ENCODE measurements at places on chromosomes 5 and 9.

GRCh38 chr5:151253605-151253950, 593 bp downstream of the GM2A start:
- DNase-seq = no peak

DNA sequence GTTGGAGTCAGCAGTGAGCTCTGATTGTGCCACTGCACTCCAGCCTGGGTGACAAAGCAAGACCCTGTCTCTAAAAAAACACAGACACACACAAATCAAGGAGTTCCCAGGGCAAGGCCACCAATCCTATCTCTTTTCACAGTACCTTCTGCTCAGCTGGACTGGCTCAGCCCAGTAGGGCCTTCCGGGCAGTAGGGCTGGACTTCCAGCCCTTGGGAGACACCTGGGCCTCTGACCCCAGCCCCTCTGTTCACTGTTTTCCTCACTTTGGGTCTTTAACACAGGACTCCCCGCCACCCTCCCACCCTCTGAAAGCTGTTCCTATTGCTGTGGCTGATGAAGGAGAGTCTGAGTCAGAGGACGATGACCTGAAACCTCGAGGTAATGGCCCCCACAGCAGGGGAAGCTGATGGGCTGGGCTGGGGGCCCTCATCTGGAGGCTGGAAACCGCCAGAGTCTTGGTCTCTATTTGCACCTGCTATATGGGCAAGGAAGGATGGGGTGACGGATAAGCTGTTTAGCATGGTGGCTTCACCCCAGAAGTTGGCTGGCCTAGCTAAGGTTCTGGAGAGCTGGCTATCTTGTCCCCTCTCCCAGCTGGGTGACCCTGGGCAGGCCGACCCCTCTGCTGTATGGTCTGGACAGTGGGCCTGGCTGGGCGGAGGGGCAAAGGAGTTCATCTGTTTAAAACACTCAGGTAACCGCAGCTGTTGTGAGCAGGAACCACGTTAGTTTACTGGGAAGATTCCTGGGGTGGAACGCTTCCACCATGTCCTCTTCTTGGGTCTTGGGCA, 25.6 kb downstream of the USP20 start:
- no peak for DNase-seq

GRCh38 chr5:72266862-72267261, 53.2 kb downstream of the MRPS27 start:
- no peak for DNase-seq

DNA sequence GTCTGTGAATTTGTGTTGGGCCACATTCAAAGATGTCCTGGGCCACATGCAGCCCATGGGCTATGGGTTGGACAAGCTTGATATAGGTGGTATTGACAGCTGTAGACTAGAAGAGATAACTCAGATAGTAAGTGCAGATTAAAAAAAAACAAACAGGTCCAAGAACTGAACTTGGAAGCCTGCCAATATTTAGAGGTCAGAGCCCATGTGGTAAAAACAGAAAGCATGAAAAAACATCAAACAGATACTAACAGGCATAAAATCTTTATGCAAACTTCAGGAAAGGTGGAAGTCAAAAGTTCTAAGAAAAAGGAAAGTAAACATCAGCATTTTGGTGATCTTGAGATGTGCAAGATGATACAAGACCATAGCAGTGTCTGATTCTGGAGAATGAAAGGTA, 155.1 kb upstream of the NR4A3 start:
- no peak for DNase-seq

DNA sequence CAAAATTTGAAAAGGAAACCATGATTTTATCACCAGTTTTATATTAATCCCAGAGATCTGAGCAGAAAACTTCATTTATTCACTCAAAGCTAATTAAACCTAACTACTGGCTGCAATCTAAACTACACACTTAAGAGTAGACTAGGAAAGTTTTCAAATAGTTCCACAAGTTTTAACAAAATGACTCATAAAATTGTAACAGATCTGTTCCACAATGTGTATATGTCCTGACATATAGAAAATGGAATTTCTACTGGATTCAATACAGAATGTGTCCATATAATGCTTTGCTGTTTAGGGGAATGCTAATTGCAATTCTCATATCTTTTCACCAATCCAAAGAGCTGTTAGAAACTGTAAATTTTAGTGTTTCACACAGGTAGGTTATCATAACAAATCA, 40.3 kb upstream of the ADAMTSL1 start:
- DNase-seq = no peak

- no peak for DNase-seq
These were observed 11.9 kb upstream of the GM2A start for GRCh38 chr5:151240924-151241635.

DNA sequence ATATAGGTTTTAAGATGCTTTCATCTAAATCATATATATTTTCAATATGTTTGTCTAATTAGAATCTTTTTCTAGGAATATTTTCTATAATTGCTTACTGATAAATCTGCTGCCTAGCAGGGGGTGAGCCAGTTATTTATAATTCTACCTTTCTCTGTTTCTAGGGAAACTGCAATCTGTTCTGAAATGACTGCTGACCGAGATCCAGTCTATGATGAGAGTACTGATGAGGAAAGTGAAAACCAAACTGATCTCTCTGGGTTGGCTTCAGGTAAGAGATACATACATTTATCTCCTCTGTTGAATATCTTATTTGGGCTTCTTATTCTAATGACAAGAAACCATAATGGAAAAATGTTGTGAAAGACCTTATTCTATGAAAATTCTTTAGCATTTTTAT, 127.3 kb downstream of the XRCC4 start:
- no peak for DNase-seq

- no peak for DNase-seq
These were observed 75.4 kb downstream of the NUDT12 start for GRCh38 chr5:103487218-103487617.

DNA sequence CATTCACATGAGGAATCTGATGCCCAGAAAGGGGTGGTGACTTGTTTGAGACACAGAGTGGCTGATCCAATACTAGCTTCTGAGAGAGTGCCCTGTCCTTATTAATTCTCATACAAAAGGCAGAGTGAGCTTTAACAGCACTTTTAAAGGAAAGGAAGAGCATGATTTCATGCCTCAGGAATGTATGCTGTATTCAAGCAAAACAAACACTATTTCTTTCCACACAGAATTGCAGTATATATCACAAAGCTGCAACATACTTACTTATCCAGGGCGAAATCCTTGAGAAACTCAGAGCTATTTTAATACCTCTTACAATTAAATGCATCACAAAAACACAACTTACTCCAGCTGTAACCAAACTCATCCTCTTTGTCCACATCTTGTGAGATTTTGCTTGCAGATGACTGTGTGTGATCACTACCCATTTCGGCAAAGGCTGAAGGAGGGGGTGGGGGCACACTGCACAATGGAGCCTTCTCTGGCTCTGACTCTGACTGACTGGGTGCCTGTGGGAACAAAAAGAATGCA, 139.8 kb downstream of the MPDZ start:
- peak; percentile 46 for DNase-seq

GRCh38 chr9:6656614-6657300, 11.2 kb upstream of the GLDC start:
- DNase-seq = no peak

GRCh38 chr5:147551677-147552076, 41.8 kb upstream of the DPYSL3 start:
- DNase-seq = no peak

DNA sequence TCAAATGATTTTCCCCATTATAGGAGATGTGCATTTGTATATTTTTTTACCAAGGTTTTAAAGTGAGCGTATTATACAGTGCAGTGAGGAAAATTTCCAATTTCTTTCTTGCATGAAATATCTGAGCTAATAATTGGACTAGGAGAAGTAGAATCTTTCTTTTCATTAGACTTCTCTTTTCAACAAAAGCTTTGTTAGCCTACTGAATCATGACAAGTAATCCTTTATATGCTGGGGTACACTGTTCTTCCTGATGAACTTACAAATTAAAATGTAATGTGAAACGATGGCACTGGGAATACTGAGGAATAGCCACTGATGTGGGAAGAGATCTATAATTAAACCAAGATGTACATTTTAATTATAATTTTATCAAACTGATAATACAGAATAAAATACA, 829.6 kb downstream of the PTPRD start:
- no peak for DNase-seq

DNA sequence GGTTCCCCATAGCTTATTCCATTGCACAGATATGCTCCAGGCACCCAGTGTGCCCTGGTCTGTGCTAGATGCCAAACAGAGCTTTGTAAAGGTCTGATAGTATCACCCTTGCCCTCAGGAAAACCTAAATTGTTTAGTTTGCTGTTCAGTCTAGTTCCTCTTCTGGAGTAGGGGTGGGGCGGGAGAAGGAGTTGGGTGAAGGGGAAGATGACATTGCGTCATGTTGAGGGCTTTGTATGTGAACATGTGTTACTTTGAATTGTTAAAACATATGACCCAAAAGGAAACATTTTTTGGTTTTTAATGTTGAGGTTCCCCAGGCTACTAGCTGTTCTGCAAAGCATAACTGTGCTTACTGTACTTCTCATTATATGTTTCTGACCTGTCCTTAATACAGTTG, 40.6 kb downstream of the HACD4 start:
- DNase-seq = no peak

DNA sequence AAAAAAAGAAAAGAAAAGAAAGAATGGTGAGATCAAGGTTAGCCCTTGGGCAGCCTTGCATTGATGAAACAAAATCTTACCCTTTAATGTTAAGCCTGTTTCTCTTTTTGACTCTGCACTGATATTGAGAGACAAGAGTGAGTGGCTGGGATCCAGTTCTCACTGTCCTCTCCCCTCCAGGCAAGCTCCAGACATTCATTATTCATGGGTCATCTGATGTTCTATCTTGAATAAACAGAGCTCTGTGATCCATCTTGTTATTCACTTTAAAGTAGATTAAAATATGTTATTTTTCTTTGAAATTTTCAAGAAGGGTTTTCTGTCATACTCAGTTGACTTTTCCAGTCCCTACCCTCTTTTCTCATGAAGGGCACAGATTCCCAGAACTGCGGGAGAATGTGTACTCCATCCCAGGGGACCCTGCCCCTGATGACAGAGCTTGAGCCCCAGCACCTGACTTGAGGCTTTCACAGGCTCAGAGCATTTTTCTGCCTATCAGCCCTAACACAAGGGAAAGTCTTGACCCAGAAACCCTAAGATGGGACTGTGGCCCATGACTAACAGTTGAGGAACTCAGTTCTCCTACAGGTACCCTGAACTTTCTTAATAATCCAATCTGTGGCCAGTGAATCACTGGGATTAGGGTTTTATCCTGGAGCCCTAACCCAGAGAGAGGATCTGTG, 24.1 kb downstream of the ACTL7B start:
- DNase-seq = no peak

DNA sequence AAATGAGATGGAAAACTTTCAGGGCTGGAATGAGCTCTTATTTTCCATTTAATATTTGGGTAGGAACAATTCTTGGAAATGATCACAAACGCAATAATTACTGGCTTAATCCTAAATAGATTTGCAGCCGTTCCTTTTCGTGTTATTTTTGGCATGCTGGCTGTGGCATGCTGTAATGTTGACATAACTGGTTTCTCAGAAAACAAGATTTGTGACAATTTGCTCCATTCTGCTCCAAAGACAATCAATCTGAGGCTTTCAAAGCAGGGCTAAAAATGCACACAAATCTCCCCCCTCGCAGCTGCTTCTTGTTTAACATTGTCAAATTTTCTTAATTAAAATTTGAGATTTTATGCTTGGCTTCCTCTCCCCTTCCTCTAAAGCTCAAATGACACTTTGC, 151.2 kb downstream of the TTC39B start:
- peak; percentile 75 for DNase-seq

DNA sequence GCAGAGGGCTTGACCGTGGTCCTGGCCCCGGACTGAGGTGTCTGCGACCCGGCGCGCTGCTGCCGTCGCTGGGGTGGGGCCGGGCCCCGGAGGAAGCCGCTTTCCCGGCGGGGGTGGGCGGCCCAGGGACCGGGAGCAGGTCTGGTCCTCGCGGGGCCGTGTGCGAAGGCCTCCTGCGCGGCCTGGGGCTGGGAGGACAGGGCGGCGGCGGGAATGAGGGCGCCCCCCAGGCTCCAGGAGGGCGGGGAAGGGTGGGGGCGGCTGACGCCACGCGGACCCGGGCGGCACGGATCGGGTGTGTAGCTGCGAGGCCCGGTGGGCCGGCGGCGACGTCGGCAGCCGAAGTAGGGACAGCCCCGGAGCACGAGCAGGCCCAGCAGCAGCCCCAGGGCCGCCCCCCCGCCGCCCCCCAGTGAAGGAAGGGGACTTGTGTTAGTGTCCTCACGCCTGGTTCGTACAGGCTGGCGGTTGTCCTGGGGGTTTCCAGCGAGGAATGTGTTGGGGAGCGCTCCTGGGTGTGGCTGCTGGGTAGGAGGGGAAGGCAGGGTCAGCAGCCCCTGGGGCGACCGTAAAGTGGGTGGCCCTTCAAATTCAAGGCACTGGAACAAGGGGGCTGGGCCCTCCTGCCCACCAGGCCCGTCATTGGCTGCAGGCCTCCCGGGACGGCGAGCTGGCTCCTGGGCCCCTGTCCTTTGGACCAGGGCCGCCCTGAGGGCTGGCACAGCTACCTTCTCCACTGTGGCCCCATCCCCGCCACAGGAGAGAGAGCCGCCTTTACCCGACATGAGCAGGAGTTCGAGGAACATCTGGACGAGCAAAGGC, 597 bp upstream of the TMEM250 start:
- DNase-seq = peak; percentile 62

Data from right hindlimb (tissue), 1 donor.